ENCODE measurements at places on chromosomes 5 and 9.

DNA sequence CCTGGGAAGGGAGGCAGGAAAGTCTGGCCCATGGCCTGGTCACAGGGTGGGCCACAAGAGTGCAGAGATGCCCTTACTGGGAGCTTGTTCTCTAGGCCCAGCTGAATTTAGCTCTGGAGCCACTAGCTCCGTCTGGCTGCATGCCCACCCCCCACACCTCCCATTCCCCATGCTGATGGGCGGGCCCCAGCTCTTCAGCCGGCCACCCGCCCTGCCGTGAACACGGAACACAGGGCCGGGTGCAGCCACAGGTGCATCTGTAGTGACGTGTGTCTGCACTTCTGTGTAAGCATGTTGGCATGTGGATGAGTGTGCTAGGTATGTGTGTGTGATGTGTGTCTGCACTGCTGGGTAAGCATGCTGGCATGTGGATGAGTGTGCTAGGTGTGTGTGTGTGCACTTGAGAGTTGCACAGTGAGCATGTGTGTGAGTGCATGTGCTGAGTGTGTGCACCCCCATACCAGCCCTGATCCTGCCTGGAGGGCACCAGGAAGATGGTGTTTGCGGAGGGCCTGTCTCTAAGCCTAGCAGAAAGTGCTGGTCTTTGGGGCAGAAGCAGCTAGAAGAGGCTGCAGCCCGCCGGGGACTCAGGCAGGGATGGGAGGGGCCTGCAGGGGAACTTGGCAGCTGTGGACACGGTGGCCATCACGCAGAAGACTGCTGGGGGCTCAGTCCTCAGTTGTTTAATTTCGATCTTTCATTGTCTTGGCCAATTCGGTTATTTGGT lies 136.4 kb downstream of the CACNA1B start:
- no peak for DNase-seq

DNA sequence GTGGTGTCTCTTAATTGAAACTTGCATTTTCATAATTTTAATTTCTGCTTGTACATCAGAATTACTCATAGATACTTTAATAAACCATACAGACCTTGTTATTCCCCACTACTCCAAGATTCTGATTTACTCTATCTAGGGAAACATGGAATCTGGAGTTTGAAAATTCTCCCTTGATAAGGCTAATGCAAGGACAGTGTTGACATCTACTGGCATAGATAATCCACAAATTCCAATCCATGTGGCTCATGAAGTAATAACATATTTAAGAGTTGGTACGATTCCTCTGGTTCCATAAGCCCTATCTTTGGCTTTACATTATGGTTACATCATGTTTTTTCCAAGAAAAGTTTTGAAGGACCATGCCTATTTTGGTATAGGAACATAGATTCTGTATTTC lies 759.2 kb downstream of the TLR4 start:
- DNase-seq, result no peak

- no peak for DNase-seq
Measured at GRCh38 chr5:139377226-139377625, 5.9 kb downstream of the SLC23A1 start.

GRCh38 chr9:121331992-121332685 lies 37.9 kb downstream of the STOM start:
- peak; percentile 75 for DNase-seq

- no peak for DNase-seq
Measured at GRCh38 chr5:67291671-67292070, 95.1 kb upstream of the CD180 start.

DNA sequence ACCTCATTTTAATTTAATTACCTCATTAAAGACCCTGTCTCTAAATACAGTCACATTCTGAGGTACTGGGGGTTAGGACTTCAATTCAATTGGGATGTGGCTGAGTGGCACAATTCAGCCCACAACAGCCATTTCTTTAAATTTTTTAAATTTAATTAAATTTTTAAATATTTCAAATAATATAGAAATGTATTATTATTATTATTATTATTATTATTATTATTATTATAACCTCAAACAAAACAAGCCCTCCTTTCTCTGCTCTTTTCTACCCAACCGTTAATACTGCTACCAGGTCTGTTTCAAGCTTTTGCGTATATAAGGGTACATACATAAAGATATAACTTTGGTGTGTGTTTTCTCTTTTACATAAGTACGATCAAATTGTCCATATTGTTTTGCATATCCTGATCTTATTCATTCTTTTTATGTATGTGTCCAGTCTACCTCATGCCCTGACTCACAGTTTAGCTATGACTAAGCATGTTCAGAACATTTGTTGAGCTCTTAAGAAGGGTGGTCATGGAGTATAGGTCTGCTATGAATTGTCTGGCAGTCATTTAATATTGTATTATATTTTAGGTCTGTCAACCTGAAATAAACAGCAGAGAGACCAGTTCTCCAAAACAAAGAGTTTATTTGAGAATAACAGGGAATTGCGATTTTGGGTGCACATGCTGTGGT lies 16.1 kb upstream of the RAB14 start:
- peak; percentile 65 for DNase-seq

DNA sequence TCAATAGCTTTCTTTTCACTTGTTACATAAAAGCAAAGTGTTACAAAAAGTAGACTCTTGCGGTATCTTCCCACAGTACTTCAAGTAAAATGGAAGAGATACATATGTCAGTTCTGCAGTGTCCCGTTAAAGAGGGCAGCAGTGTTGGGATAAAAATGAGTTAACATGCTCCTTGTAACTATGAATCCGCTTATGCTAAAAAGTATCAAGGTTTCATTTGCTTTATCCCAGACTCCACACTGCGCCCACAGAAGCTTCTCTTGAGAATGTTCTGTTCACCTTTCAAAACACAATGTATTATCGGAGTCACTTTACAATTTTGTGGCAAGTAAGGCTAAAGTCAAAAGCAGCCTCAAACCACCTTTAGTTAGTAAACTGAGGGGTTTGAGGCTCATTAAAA lies 790 bp downstream of the PTAR1 start:
- peak; percentile 41 for DNase-seq

- no peak for DNase-seq
Measured at GRCh38 chr9:113057193-113057592, 669 bp upstream of the ZFP37 start.

DNA sequence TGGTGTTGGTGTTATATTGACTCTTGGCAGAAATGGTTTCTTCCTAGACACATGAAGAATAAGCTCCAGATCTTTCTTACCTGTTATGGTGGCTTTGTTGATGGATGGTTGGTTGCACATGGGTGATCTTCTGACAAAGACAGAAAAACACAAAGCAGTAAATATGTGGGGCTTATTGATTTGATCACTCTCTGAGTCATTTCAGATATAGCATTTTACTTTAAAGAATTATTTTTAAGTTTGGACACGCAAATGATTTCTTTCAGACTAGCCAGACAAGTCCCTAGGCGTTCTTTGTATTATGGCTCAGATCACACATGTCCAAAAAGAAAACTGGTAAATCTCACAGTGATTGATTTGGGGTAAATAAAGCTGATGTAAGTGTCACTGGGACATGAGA lies 597.6 kb downstream of the RAB3C start:
- no peak for DNase-seq

GRCh38 chr9:112334432-112334841 lies 1.0 kb upstream of the PTBP3 start:
- DNase-seq, result peak; percentile 62

DNA sequence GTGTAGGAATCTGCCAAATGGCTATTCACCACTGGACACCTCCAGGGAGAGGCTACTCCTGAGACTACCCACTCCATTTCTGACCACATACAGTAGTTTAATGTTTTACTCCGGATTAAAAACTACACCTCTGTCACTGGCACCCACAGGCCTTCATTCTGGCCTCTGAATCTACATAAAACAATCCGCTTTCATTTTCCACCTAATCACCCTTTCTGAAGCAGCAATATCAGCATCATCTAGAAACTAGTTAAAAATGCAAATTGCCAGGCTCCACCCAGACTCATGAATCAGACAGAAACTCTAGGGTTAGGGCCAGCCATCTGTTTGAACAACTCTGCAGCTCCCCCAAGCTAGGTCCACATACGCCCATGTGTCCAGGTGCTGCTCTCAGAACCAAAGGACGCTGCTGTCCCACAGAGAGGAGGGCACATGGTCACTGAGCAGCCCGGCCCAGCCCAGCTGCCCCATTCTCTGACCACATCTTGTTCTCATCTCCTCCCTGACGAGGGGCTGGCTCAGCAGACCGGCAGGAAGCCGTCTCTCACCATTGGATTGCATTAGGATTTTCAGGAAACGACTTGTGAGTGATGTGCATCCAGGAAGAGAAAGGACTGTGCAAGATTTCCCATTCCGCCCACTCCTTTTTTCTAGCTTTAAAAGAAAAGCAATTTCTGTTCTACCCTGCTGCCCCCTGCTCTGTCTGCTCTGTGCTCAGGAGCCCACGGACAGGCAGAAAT lies 34.7 kb downstream of the ADAM19 start:
- DNase-seq, result peak; percentile 84

DNA sequence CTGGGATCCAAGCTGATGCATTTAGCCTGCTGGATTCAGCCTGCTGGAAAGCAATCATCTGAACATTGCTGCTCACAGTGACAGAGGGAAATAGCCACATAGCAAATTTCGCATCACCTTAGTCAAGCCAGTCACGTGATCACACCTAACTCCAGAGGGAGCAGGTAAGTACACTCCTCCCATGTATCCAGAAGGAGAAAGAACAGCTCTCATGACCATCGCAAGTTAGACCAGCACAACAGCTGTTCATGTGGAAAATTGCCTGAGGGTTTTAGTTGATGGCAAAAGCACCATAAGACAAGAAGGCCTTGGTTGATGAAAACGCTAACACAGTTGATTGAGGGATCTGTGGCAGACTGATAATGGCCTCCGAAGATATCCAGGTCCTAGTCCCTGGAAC lies 34.2 kb upstream of the MYO10 start:
- no peak for DNase-seq

- no peak for DNase-seq
Measured at GRCh38 chr9:127180457-127181314, 58.3 kb upstream of the ANGPTL2 start.

DNA sequence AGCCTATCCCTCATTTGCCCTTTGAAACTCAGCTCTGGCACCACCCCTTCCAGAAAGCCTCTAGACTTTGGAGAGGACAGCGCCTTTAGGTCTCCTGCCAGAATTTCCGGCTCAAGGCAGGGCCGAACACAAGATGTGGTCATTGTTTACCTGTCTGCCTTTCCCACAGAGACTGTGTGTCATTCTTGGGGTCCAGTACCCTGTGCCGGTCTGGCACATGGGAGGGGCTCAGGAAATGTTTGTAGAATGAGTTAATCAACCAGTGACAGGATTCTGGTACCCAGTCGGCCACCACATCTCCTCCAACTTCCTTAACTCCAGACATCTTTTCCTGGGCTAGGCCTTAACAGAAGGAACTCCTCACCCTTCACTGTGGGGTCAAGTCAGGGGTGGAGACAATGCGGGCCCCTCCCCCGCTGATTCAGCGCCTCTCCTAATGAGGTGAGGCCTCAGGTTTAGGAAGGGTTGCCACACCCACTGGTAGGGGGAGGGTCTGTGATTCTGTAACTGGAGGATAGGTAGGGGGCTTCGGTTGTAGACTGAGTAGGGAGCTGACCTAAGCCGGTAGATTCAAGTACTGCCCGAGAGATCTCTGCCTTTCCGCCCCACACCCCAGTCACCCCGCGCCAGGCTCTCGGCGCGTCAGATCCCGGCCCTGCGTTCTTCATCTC lies 29.3 kb downstream of the PCDH1 start:
- peak; percentile 73 for DNase-seq

- no peak for DNase-seq
Measured at GRCh38 chr9:114000063-114000454, 78.0 kb downstream of the AMBP start.

- DNase-seq, result peak; percentile 92
Measured at GRCh38 chr5:14305045-14305444, 161.9 kb downstream of the TRIO start.

GRCh38 chr9:81906671-81907070 lies 21.6 kb upstream of the SPATA31D4 start:
- peak; percentile 62 for DNase-seq

DNA sequence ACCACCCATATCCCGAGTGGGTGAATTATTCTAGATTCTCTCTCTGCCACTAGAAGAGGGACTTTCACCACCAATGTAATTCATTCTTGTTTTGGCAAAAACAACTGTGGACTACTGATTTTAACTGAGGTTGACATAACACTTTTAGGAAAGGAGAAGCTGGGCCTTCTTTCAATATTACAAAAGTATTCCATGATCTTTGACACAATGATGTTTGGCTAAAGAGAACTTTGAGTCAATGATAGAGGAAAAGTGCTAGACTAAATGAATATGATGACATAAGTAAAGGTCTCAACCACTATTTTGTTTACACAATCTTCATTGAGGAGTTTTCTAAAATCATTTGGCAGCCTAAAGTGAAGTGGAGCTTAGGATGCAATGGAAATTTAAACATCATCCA lies 336.9 kb upstream of the PDE4D start:
- no peak for DNase-seq

DNA sequence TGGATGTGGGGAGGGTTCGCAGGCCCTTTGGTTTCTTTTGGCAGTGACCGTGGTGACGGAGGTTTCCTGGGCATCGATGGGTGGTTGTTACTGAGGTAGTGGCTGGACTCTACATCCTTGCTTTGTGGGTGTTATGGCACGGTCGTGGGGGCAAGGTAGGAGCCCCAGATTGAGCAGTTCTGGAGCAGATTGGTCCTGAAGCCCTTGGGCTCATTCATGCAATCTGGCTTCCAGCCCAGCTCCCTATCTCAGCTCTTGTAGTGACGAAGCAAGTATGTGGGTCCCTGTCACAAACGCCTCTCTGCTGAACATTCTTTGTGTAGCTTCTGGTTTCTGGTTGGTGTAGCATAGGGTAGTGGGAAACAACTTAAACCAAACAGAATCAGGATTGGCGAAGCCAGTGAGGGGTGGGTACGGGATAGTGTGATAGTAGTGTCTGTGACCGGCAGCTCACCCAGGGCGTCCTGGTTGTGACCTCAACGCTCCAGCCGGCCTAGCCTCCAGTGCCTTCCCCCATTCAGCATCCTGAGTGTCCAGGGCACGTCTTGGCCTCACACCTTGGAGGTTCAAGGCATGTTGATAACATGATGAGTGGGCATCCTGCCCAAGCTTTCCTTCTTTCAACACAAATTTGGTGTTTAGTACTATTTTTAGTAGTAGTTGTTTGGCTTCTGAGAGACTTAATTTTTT lies 2.9 kb downstream of the NDUFS6 start:
- no peak for DNase-seq

- DNase-seq, result no peak
Measured at GRCh38 chr5:1336749-1337488, 8.0 kb downstream of the CLPTM1L start.

- no peak for DNase-seq
Measured at GRCh38 chr5:6582507-6583048, 50.3 kb downstream of the NSUN2 start.

DNA sequence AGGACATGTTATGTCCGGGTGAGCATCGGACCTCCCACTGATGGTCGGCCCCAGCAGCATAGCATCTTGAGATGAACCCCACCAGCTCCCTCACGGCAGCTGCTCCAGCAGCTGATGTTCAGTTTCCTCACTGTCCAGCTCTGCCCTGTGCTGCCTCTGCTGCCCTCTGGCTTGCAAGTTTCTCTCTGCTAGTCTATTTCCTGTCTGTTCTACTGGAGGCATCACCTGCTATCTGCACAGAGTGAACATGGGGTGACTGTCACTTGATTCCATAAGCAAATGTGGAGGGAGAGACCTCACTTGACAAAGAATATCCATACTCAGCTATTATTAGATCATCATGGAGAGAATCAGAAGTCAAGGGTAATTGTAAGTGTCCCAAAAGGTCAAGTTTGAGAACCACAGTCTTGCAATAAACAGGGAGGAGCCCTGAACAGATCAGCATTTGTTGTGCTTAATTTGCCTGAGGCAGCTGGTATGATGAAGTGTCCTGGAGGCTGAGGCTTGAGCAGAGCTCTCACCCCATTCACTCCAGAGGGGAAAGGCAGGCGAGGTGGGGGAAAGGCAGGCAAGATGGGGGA lies 702.8 kb downstream of the SEMA5A start:
- DNase-seq, result peak; percentile 70

- DNase-seq, result no peak
Measured at GRCh38 chr9:3855929-3856328, 330.1 kb upstream of the RFX3 start.

Data from GM23248 (cell line).